ENCODE measurements at places on chromosomes 2 and 18.

DNA sequence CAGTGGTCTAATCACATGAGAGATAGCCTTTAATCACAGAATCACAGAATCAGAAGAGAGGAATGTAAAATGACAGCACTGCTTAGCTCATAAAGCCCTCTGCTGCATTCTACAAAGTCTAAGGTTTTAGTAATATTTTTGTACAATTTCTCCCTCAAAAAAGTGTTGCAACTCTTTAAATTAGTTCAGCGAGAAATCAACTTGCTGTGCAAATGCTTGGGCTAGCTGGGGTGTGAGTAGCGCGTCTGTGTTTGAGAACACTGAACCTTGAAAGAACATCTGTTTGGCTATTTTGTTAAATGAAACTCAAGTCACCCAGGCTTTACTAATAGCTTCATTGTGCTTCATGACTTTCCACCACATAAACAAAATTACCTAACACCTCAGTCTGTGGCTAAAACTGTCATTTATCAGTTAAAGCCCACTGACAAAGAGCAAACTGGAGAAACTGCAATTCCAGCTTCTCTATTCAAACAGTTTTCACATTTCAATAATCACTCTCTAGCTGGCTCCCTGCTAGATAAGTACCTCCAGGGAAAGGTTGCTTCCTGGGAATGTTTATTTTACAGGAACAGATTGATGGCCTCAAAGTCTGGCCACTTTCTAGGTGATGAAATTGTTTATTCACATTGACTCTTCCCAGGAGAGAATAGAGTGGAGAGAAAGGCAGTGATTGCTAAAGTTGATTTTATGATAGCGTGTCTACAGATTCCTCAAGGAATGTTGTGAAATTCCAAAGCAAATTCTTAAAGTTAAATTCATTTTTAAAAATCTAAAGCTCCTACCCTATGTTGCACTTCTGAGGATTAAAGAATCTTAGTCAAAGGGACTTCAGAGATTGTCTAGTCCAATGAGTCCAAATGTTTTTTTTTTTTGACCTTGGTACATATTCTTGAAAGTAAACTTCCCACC is 36.0 kb upstream of the STAT1 start:
- no peak for DNase-seq

- DNase-seq = no peak
Measured at GRCh38 chr18:77049938-77050337, 82.6 kb downstream of the MBP start.

DNA sequence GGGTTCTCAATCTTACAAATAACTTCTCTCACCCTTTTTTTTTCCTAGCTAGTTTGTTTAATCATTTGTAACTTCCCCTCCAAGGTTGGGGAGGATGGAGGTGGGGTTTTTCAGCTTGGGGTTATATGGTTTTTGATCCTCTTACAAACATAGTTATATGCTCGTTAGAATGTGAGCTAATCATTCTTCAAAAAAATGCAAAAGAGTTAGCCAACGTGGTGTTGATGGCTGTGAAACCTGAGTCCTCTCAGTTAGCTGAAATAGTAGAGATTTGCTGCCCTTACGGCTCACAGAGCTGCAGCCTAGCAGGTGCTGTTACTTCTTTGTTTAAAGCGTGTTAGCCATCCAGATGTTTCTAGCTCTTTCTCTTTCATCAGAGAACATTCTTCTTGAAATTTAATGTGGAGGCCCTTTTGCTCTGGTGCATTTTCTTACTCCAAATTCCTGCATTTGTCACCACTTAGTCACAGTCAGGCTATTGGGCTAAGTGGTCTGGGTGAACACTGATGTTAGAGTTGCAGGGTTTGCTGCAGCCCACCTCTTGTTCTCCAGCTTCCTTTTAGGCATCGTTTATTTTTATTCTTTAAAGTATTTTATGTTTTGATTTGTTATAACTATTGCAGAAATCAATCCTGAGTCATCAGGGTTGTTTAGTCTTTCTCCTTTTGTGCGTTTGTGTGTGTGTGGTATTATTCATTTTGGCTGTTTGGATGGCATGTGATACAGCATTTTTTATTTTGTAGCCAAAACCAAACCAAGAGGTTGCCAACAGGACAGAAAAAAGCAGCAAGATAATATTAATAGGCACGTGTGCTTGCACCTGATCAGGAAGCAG is 41.1 kb downstream of the LIMS1 start:
- DNase-seq = no peak

DNA sequence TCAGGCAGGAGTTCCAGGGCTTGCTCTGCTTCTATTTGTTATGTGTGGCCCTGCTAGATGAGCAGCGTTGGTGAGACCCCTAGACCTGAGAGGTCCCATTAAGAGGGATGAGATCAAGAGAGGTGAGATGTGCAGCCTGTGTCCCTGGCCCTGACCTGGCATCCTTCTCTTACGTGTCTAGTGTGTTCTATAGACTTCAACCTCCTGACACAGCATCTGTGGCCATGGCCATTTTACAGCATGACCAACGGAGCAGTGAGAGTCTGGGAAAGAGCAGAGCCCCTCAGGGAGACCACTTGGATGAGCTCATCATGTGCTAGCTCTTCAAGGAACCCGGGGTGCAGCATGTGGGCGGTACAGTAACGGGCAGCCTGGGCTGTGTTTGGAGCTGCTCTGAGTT is 32.7 kb upstream of the ASPRV1 start:
- no peak for DNase-seq

GRCh38 chr2:152380261-152381055 is 45.5 kb downstream of the FMNL2 start:
- no peak for DNase-seq

- no peak for DNase-seq
Measured at GRCh38 chr2:44126106-44126797, 42.4 kb upstream of the PPM1B start.

GRCh38 chr2:31728406-31729064 is 147.8 kb upstream of the SRD5A2 start:
- DNase-seq = no peak

- no peak for DNase-seq
Measured at GRCh38 chr2:203590496-203590895, 55.4 kb upstream of the RAPH1 start.

GRCh38 chr2:100413571-100413970 is 3.9 kb downstream of the CHST10 start:
- no peak for DNase-seq

GRCh38 chr2:110771547-110772382 is 39.4 kb downstream of the ACOXL start:
- DNase-seq = no peak

- DNase-seq = no peak
Measured at GRCh38 chr2:172335736-172336135, 91.7 kb upstream of the ITGA6 start.

DNA sequence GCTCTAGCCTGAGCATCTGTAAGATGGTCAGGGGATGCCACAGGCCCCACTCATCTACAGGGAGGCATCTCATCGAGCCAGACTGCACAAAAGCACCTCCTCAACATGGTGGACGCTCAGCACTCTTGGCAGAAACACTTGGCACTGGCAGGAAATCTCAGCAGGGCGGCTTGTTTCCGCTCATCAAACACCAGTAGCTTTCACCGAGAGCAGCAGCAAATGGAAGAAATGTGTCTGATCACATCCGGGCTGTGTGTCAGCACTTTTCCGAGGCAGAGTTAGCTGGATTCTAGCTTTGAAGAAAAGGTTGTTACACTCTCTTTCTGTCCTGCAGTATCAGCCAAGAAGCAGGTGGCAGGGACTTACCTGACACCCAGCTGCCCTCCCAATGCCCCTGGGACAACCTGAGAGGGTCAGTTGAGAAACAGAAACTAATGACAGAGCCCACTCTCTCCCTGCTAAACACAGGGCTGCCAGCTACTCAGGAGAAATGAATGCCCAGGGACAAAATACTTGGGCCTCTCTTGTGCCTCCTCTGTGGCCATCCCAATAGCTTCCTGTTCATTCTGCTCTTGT is 68.9 kb upstream of the FZD7 start:
- peak; percentile 7 for DNase-seq

GRCh38 chr18:79406708-79407107 is 11.0 kb downstream of the NFATC1 start:
- no peak for DNase-seq

- no peak for DNase-seq
Measured at GRCh38 chr2:160472839-160473251, 20.8 kb downstream of the RBMS1 start.

GRCh38 chr2:99572373-99573164 is 82.8 kb upstream of the REV1 start:
- DNase-seq = peak; percentile 61

GRCh38 chr2:23524261-23524706 is 139.3 kb downstream of the KLHL29 start:
- DNase-seq = no peak

DNA sequence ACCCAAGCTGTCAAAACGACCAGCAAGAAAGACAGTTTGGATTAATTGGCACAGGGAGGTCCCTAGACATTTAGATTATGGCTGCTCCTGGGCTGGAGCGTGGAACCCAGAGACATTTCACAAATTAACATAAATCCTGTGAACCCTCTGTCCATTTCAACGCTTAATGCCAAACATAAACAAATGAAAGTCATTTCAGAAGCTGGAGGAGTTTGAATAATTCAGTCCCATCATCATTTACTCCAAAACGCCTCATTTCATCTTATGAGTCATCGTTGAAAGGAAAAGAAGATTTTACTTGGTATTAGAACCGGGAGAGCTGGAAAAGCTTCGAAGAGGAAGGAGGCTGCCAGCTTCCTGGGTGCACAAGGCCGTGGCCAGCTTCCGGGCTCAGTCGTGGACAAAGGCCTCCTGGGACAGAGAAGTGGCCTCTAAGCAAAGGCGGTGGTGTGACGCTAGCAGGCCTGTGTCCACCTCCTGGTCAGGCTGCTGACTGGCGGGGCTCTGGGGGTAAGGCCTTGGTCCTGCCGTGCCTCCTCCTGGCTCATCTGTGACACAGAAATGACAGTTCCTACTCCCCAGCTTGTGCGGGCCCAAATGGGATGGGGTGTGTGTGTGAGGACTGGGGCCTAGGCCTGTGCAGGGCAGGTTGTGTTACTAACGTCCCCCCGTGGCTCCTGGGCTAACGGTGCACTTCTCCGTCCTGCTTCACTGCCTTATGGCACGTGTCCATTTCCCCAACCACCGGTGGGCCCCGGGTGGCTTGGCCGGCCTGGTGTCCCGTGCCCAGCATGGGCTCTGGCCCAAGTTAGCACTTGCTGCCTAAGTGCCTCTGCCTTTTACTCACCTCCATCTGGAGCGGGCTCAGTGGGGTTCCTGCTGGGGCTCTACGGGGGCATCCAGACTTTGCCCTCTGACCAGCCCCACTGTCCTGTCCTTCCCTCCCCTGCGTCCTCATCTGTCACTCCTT is 71.6 kb downstream of the RRM2 start:
- no peak for DNase-seq

GRCh38 chr2:105509269-105510086 is 110.6 kb upstream of the FHL2 start:
- DNase-seq = no peak

DNA sequence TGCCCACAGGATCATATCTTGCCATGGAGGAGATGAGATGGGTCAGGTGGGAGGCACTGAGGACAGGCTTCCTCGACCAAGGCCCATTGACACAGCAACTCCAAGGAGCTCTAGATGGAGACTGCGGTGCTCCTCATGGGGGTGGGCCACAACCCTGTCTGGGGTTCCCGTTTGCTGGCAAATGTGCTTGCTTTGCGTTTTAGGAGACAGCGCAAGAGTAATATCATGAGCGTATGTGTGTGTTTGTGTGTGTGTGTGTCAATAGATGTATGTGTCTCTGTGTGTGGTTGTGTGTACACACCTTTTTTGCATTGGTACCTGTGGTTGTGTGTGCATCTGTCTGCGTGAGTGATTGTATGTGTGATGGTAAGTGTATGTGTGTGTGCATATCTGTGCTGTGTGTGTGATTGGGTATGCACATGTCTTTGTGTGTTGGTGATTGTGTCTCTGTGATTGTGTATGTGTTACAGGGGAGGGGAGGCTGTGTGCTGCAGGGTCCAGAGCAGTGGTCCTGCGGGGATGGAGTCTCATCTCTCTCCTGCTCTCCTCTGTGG is 4.4 kb downstream of the FBLN7 start:
- DNase-seq = no peak

- DNase-seq = no peak
Measured at GRCh38 chr2:159251296-159252173, 35.0 kb downstream of the WDSUB1 start.

DNA sequence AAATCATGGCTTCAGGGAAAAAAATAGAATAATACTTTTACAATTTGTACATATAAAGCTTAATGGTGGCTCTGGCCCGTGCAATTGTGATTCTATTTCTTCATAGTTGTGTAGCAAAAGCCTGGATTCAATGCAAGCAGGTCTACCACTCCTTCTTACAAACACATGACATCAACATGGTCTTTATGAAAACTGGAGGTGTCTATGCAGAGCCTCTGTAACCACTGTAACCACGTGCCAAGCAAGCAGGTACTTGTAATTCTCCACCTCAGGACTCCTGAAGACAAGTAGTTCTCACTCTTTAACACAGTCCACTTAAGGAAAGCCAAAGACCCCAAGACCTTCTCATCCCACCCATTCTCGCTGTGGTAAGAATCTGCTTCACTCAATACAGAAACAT is 62.6 kb downstream of the METTL4 start:
- DNase-seq = no peak

DNA sequence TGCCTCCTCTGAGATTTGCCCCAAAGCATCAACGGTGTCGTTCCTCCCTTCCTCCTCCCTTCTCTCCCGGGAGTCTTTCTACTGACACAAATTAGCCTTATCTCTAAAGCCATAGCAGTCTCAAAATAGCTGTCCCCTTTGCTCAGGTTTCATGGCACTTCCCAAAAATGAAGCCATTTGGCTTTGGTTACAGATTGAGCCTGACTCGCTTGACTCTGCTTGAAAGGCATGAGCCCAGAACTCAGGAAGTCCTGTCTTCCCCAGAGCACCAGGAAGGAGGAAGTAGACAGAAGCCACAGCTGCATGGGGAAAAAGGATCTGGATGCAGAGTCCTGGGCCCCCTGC is 234.4 kb upstream of the RGPD4 start:
- no peak for DNase-seq

Data from hippocampal formation (tissue), 2 donors.